ENCODE measurements at places on chromosomes 3 and 15.

DNA sequence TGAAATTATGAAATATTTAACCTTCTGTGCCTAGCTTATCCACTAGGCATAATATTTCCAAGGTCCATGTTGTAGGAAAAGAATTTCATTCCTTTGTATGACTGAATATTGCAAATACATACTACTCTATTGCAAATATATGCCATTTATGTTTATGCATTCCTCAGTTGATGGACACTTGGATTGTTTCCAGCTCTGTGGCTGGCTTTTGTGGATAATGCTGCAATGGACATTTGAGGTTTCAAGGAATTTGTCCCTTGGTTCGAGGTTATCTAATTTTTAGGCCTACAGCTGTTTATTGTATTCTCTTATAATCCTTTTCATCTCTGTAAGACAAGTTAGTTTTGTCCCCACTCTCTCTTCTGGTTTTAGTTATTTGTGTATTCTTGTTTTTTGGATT lies 7.7 kb upstream of the AADACL2 start:
- no peak for DNase-seq

DNA sequence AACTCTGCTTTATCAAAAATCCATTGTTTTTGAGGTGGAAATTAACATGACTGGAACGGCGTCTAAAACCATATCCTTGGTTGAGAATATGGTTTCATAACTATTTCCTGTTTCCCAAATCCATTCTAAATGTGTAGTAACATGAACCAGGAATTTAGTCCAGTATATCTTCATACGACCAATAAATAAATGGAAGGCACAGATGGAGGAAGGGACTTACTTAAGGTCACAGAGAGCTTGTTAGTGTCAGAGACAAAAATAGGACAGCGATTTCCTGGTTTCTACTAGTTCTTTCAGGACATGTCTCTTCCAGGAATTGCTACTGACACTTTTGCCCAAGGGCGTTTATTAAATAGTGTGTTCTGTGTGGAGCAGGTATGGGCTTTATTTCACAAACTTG lies 41.2 kb downstream of the HES1 start:
- no peak for DNase-seq

DNA sequence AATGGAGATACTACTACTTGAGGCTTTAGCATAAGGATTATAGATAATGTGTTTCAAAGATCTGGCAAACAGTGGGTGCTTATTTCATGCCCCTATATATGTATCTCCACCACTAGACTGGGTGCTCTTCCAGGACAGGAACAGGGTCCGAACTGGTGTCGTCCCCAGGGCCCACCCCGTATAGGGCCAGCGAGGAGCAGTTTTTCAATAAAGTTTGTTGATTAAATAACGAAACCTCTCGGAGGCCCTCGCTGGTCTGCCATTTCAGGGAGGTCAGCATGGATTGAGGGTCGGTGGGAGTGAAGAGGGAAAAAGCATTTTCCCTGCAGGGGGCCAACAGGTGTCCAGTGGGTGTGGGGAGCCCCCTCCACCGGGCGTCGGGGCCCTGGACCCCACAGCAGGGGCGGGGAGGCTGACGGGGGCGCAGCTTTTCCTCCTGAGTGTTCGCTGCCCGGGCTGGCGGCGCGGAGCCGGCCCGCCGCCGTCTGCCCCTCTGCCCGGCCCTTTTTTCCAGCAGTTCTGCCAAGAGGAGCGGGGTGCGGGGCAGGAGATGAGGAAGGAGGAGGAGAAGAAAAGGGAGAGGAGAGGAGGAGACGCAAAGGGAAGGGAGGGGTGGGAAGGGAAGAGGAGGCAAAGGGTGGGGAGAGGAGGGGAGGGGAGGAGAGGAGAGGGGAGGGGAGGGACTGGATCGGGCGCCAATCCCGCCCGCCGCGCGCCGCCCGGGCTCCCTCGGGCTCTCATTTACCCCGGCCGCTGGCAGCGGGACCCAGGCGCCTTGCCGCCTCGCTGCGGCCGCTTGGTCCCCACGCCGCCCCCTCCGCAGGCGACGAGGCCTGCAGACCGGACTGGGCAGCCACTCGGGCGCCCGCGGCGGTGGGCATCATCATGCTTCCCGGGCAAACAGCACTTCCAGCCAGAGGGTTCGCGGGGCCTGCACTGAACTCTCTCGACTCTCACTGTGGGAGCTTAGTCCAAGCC lies 66.3 kb downstream of the ISG20 start:
- no peak for DNase-seq

- DNase-seq, result no peak
Measured at GRCh38 chr3:14019459-14019858, 105.2 kb downstream of the CHCHD4 start.

DNA sequence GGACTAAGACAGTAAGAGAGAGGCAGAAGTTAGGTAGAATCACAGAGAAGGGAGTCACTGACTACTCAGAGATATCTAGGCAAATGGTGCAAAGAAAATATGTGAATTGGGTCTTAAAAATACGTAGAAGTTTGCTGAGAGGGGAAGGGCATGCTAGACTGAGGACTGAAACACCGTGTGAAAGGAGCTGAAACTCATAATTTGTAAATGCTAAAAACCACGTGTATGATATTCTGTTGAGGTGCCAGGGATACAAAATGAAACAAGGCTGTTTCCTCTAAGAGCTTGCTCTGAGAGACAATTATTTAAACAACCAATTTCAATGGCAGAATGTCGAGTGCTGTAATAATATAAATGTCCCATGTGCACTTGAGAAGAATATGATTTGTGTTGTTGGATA lies 47.2 kb downstream of the NCK1 start:
- no peak for DNase-seq

GRCh38 chr15:25597571-25597970 lies 158.7 kb upstream of the UBE3A start:
- DNase-seq, result no peak

GRCh38 chr15:40500568-40501330 lies 30.0 kb downstream of the CHST14 start:
- no peak for DNase-seq

GRCh38 chr3:41324156-41324475 lies 124.8 kb downstream of the CTNNB1 start:
- DNase-seq, result no peak

DNA sequence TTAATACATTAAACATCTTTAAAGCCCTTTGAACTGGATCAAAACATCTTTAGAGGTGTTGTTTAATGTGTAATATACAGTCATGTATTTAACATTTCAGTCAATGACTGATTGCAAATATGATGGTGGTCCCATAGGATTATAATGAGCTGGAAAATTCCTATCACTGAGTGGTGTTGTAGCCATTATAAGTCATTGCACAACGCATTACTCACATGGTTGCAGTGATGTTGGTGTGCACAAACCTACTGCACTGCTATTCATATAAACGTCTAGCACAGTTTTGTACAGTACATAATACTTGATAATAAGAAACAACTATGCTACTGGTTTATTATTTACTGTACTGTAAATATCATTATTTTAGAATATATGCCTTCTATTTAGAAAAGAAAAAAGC lies 75.6 kb downstream of the DTWD1 start:
- no peak for DNase-seq

- no peak for DNase-seq
Measured at GRCh38 chr15:55791551-55792400, 48.8 kb upstream of the PRTG start.

- no peak for DNase-seq
Measured at GRCh38 chr3:150450916-150451315, 42.8 kb downstream of the TSC22D2 start.

- no peak for DNase-seq
Measured at GRCh38 chr15:93610944-93611343, 521.9 kb upstream of the RGMA start.

GRCh38 chr15:84934942-84935729 lies 46.5 kb upstream of the PDE8A start:
- DNase-seq, result no peak

- no peak for DNase-seq
Measured at GRCh38 chr3:36992806-36993325, at the start of gene EPM2AIP1. Gene EPM2AIP1 (minus strand): TSS chr3:36993131. CDS start chr3:36993077, 54 bp downstream.

- DNase-seq, result no peak
Measured at GRCh38 chr3:53346514-53346913, 829 bp downstream of the DCP1A start.

DNA sequence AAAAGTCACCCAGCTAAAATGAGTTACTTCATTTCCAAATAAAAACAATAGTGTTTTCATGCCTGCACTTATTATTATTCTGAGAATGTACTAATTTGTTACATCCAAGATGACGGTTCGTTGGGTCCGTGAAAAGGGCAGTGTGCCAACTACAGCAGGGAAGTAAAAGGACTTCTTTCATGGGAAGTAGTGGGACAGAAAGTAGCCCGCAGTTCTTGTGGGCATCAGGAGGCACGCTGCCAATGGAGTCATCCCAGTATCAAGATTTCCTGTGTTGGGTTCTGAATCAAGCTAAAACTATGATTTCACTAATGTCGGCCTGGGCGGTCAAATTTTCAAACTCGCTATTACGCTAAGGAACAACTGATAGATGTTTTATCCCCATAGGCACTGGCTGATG lies 254.5 kb upstream of the SOX2 start:
- DNase-seq, result no peak

DNA sequence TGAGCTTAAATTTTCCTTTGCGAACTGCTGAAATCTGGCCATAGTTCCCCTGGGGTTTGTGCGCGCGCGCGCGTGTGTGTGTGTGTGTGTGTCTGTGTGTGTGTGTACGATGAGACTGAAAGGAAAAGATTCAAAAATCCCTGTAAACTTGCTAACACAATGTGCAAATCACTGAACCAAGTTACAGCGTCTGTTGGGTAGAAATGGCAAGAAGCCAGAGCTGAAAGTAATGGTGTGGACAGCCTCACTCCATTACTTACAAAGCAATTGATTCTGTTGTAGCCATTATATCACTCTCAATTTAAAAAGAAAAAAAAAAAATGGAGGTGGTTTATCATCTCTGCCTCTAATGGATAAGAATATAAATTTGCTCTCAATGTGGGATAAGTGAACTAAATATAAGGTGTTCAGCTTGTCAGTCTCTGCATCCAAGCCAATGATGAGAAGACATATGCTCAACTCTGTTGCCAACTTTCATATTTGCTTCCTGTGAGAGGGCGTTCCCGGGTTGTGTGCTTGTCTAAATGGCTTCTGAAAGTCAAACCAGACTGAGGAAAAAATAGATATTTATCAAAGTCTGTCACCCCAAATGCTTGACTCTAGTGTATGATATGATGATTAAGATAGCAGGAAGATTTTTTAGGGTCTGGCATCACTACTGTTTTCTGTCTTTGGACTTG lies 422.2 kb downstream of the ZNF385D start:
- no peak for DNase-seq

- no peak for DNase-seq
Measured at GRCh38 chr3:11944052-11944673, 60.0 kb upstream of the SYN2 start.

DNA sequence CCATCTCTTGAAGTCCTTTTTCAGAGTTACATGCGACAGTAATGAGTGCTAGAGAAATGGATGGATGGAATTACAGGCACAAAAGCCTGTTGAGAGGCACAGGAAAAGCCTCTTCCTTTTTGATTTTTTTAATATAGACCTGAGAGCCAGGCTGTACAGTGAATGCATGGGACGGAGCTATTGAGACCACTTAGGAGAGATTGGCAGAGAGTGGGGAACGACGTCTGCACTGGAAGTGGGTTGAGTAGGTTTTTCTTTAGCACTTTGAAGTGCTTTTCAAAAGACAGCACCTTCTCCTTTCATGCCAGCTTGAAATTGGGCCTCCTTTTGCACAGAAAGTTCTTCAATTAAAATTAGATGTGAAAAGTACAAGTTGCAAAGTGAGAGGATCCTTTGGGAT lies 37.0 kb downstream of the GLDN start:
- DNase-seq, result no peak

- DNase-seq, result no peak
Measured at GRCh38 chr3:156207802-156208685, 87.7 kb downstream of the KCNAB1 start.

GRCh38 chr3:75781079-75781745 lies 4.1 kb downstream of the ZNF717 start:
- no peak for DNase-seq

GRCh38 chr3:49535971-49536874 lies 18.1 kb upstream of the BSN start:
- no peak for DNase-seq

DNA sequence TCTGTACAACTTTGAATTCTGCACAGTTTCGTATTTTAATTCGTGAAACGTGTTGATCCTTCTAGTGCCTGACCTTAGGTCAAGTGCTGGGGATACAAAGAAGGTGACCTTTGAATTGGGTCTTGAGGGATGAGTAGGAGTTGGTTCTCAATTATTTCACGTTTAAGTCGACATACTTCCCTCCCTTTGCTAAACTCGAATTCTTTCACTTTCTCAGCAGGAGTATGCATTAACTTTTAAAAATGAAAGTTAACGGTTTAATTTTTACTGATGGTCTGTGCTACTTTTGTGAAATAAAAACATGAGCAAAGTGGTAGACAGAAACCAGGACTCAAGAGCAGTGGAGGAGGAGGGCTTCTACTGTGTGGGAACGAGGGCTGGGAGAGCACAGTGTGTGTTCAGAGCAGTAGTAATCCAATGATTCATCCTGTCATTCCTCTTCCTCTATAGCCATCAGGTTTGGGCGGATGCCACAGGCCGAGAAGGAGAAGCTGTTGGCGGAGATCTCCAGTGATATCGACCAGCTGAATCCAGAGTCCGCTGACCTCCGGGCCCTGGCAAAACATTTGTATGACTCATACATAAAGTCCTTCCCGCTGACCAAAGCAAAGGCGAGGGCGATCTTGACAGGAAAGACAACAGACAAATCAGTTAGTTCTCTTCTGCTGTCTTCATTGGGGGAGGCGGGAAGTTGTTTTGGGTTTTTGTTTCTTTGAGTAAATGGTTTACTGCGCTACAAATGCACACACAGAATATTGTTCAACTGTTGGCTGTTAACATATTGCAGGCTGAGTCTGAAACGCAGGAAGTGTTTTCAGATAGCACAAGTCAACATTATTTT lies 78.6 kb upstream of the TSEN2 start:
- no peak for DNase-seq

GRCh38 chr15:65833501-65834205 lies 35.6 kb upstream of the RAB11A start:
- peak; percentile 30 for DNase-seq

GRCh38 chr3:10702961-10703740 lies 112.9 kb upstream of the SLC6A11 start:
- no peak for DNase-seq

- DNase-seq, result no peak
Measured at GRCh38 chr15:90822204-90822955, 46.0 kb upstream of the FURIN start.

- DNase-seq, result no peak
Measured at GRCh38 chr15:38254051-38254883, 1.6 kb downstream of the SPRED1 start.

DNA sequence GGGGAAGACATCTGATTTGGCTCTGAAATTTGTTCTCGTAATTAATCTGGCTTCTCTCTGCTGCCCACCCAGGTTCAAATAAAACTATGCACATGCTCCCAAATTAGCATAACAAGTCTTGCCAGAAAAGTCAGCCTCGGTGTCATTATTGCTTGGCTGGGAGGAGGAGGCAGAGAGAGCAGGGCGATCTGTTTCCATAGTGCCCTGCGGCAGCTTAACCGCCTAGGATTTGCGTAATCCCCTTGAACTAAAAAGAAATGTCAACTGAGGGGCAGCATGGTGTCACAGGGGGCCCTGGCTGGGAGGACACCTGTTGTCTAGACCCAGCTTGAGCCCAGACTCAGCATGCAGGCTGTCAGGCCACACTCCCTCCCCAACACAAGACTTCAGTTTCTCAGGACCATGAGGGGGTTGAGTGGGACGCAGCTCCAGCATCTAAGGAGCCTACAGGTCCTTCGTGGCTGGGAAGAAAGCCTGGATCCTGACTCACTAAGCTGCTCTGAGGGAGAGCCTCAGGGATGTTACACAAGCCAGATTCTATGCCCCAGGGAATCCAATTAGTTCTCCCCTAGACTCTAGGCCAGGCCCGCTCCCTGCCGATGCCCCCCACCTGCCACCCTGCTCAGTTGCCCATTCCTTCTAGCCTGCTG lies 17.3 kb downstream of the MRPS11 start:
- DNase-seq, result no peak
